Gastroesophageal sphincter (tissue), 4 donors: ENCODE measurements at places on chromosomes 11 and 22. TPM values are rescaled to one million over a fixed set of nuclear protein-coding genes. Genes with fewer than 3 reads are reported as not detected.

Gene C11orf65
- not detected for total RNA-seq

Gene SERHL2
- 3.1 TPM for total RNA-seq

Gene MCAM
- total RNA-seq = 1,219 TPM

Gene ART1
- not detected for total RNA-seq

Gene TRIM51
- not detected for total RNA-seq

Gene OR51B4
- total RNA-seq = not detected
